ENCODE measurements at places on chromosomes 16 and 17.

DNA sequence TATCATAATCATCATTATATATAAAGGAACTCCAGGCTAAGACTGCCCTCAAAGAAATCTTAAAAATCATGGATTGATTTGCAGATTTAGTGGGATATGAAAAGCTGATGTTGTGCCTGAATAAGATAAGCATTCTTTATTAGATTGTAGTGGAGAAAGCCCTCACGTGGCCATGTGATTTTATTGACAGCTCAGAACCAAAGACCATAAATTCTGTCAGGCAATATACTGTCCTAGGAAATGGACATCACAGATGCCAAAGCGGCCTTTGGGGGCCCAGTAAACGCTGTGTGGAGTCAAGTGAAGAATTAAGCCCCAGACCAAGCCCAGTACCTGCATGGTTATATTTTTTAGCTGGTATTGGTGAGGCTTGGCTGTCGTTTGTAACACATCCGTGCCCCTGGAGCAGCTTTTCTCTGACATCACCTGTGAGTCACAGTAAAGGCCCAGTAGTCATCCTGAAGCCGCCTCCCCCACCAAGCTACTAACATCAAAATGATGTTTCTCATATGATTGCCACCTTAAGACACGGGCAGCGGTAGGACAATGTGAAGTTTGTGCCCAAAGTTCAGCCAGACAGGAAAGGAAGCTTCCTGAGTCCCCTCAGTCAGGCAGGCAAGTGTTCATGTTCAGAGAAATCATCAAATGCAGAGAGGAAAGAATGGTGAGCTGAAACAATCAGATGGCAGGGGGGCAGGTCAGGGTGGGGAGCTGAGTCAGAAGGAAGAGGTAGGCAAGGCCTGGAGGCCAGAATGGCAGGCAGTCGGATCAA, 209.4 kb downstream of the IRX3 start:
- DNase-seq: peak; percentile 38

GRCh38 chr17:46053911-46054534, 55.0 kb downstream of the STH start:
- peak; percentile 43 for DNase-seq

GRCh38 chr16:11205065-11205699, 50.8 kb downstream of the SOCS1 start:
- DNase-seq: no peak

GRCh38 chr16:81842564-81843242, 63.6 kb downstream of the PLCG2 start:
- no peak for DNase-seq

DNA sequence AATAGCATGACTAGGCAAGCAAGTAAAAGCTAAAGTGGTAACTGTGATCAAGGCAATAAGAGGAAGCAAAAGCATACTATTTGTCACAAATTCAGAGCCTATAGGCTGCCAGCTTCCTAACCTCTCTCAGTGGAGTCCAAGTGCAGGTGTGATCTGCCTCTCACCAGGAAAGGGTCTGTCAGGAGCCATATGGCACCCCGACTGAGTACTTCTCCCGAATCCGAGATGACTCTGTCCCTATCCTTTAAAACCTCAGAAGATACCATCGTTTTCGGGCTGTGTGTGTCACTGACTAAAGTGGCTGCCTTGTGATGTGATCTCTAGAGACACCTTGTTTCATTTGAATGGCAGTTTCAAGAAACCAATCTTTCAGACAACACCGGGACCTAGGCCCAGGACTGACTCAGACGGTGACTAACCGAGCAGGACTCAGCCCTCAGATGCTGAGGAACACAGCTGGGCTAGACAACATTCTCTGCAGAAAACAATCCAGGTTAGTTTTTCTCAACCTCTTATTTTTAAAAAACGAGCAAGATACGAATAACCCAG, 63.6 kb downstream of the SMG6 start:
- DNase-seq: peak; percentile 34

GRCh38 chr17:66240013-66240412, 10.8 kb upstream of the APOH start:
- DNase-seq: no peak

- DNase-seq: no peak
Observed at GRCh38 chr16:48617711-48618148, 7.8 kb upstream of the N4BP1 start.

GRCh38 chr17:29611351-29612093, 11.2 kb downstream of the CORO6 start:
- DNase-seq: no peak
